ENCODE measurements at places on chromosomes 12 and 14.

GRCh38 chr12:11746024-11746771 lies 96.7 kb downstream of the ETV6 start:
- no peak for DNase-seq

GRCh38 chr12:76560086-76560491 lies 518 bp upstream of the OSBPL8 start:
- no peak for DNase-seq

GRCh38 chr14:52333823-52334657 lies 19.9 kb downstream of the PTGER2 start:
- DNase-seq, result no peak

GRCh38 chr12:51620448-51620847 lies 29.4 kb downstream of the SCN8A start:
- no peak for DNase-seq

GRCh38 chr14:71169861-71170260 lies 262.6 kb downstream of the PCNX1 start:
- no peak for DNase-seq

DNA sequence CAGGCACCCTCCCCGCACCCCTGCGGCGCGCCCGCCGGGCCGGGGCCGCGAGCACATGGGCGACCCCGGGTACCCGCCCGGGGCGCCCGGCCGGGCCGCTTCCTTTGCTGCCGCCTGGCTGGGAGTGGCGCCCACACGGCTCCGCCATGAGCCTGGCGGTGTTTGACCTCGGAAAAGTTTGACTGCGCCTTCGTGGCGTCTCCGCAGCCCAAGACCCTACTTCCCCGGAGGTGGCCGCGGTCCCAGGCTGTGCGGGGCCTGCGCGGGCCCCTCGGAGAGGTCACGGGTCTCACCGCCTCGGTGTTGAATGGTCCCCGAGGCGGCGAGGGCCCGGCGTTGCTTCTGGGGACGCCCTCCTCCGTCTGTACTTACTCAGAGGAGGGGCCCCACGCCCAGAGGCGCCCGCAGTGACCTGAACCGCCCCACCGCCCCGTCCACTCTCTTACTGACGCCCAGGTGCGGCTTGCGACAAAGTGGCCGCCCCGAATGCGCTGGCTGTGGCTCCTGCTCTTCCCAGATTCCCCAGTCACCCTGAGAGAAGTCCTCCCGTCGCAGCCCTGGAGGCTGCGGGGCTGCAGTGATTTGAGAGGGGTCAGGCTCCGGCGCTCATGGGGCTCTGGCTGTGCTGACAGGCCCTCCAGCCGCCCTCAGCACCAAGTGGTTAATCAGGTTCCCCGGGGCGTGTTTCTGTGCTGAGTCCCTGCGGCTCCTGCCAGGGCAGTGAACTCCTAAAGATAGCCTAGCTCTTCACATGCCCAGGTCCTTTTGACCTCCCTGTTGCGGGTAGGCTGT lies 5.8 kb downstream of the KMT5A start:
- DNase-seq, result peak; percentile 28

DNA sequence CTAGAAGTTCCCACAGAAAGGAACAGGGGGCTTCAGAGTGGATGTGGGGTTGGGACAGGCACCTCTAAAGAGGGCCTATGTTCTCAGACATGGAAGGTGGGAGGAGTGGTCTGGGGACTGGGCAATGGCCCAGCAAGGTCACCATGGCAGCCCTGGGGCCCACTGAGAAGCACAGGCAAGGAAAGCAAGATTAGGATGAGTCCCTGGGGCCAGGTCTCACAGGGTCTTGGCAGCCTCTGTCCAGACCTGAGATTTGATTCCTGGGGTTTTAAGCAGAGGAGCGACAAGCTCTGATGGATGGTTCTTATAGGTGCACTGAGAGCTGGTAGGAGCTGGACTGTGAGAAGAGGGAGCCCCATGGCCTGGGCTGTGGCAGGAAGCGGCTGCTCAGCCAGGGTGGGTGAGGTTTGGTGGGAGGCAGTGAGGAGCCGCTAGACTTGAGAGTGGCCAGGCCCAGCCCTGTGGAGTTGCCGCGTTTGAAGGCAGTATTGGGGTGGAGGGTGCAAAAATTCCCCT lies 44.0 kb downstream of the DLK1 start:
- no peak for DNase-seq

All from stimulated activated effector memory CD8-positive, alpha-beta T cell treated with anti-CD3 and anti-CD28 coated beads, Interleukin-12 subunit alpha, Interleukin-12 subunit beta, amount 100 ng/mL, for 72 hours (primary cell).